ENCODE measurements at places on chromosomes 3 and 15. TPM values are rescaled to one million over a fixed set of nuclear protein-coding genes. Genes with fewer than 3 reads are reported as not detected.

Gene MCTP2
- 0.83 TPM for total RNA-seq

Gene GABRA5
- not detected for total RNA-seq

Gene KY
- total RNA-seq, result 0.46 TPM

Gene SLC6A6
- 19.7 TPM for total RNA-seq

Gene GCNT3
- not detected for total RNA-seq

Gene TLNRD1
- 29.2 TPM for total RNA-seq

Gene ANKUB1
- not detected for total RNA-seq

Gene HTR3E
- not detected for total RNA-seq

Gene ACP3
- 35.6 TPM for total RNA-seq

Gene LMAN1L
- total RNA-seq, result not detected

Gene IL12A
- not detected for total RNA-seq
